ENCODE measurements at places on chromosomes 5 and 9.
A peak's percentile ranks its signal among the peaks of the same experiment; 100 is the strongest.

- no peak for DNase-seq
Measured at GRCh38 chr9:15253197-15253596, 53.8 kb downstream of the TTC39B start.

GRCh38 chr9:36716496-36716895 lies 143.8 kb downstream of the MELK start:
- DNase-seq, result no peak

- DNase-seq, result no peak
Measured at GRCh38 chr5:139094154-139095131, 103.7 kb downstream of the SIL1 start.

- no peak for DNase-seq
Measured at GRCh38 chr5:114055318-114056184, 306.3 kb upstream of the KCNN2 start.

DNA sequence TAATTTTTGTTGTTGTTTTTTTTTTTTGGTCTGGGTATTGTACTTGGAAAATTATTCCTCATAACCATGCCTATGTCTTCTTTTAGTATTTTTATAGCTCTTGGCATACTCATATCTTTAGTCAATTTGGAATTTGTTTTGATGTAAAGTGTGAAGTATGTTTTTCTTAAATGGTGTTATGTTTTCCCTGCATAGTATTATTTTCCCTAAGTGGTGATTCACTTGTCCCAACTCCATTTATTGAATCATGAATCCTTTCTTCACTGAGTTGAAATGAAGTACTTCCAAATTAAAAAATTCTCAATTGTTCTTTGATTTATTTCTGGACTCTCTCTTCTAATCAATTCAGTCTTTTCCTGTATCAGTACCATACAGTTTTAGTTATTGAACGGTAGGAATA lies 46.5 kb downstream of the POLK start:
- DNase-seq, result no peak

GRCh38 chr9:35728041-35728971 lies 3.7 kb downstream of the TLN1 start:
- peak; percentile 87 for DNase-seq

DNA sequence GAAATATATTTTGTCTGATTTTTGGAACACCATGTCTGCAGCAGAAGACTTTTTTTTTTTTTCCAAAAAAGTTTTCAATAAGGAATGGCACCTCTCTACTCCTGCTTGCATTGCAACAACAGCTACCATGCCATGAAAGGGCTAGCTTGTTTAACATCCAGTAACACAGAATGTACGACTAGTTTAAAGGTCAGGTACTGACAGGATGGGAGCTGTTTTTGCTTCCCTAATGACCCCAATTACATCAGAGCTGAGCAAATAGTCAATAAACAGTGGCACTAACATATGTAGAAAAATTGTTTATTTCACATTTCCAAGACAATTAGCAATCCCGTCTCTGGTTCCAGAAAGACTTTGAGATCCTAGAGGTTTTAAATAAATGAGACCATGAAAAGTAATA lies 693.8 kb downstream of the NR2F1-AS1 start:
- DNase-seq, result no peak

DNA sequence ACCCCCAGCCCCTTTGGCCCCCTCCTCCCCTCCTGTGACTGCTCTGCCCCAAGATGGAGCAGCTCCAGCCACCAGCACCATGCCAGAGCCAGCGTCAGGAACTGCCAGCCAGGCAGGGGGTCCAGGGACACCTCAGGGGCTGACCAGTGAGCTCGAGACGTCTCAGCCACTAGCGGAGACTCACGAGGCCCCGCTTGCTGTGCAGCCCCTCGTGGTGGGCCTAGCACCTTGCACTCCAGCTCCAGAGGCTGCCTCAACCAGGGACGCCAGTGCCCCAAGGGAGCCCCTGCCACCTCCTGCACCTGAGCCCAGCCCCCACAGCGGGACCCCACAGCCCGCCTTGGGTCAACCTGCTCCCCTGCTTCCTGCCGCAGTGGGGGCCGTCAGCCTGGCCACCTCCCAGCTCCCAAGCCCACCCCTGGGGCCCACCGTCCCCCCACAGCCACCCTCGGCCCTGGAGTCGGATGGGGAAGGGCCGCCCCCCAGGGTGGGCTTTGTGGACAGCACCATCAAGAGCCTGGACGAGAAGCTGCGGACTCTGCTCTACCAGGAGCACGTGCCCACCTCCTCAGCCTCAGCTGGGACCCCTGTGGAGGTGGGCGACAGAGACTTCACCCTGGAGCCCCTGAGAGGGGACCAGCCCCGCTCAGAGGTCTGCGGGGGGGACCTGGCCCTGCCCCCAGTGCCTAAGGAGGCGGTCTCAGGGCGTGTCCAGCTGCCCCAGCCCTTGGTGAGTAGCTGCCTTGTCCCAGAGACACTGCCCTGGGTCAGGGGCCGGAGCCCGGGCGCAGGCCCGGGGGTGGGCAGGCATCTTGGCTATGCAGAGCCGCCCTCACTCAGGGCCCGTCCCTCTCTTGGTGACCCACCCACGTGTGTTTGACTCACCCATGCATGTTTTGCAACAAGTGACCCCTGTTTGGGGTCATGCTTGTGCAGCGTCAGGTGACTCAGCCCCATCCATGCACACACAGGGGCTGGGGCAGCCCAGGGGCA lies 105.2 kb downstream of the WNK2 start:
- DNase-seq, result peak; percentile 22

DNA sequence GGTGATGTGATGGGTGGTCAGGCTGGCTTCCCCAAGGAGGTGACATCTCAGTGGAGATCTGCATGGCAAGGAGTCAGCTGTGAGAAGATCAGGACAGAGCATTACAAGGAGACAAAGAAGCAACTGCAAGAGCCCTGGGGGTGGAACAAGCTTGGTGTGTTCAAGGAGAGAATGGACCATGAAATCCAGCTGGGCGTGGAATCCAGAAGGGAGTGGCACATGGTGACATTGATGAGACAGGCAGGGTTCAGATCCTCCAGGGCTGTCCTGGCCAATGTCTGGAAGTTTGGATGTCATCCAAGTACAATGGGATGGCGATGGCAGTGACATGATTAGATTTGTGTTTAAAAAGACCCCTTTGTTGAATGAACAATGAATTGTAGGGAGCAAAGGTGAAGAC lies 175.6 kb downstream of the MACROH2A1 start:
- no peak for DNase-seq

- peak; percentile 69 for DNase-seq
Measured at GRCh38 chr5:35887321-35888100, 30.8 kb downstream of the IL7R start.

- DNase-seq, result no peak
Measured at GRCh38 chr9:89502038-89502601, 4.2 kb upstream of the SEMA4D start.

DNA sequence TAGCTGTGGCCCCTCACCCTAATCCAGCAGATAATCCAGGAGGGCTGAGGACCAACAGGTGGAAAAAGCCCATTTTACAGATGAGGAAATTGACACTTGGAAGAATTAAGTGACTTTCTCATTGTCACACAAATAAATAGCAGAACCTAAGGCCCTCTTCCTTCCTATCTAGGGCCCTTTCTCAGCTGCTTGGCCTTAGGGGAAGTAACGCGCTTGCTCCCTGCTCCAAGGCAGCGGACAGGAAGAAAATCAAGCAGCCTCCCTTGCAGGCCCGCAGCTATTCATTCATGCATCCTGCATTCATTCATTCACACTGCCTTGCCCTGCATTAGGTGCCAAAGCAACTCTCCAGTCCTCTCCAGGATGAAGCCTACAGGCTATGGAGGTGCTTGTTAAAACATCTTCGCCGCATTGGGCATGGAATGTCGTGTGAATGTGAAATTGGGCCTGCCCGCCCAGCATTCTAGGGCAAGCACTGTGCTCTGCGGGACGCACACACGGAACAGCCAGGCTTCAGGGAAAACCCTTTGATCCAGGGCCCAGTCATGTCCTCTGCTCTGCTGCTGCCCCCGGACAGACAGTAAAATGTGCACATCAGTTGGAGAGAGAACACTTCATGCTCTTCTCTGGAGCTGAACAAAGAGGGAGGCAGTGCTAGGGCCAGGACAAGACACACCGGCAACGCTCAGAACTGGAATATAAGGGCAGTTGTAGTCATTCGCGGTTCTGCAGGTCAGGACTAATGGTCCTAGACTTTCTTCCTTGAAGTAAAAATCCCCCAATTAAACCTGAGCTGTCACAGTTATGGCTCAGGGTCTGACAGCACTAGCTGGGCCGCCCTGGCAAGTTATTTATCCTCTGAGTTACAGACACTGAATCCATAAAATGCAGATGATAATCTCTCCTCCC lies 166.0 kb downstream of the COL23A1 start:
- DNase-seq, result peak; percentile 45
